ENCODE measurements at places on chromosomes 7 and 10.

- no peak for DNase-seq
These were observed 76.5 kb downstream of the FAM13C start for GRCh38 chr10:59285848-59286247.

GRCh38 chr10:50585921-50586739 is 37.6 kb downstream of the SGMS1 start:
- no peak for DNase-seq

- no peak for DNase-seq
These were observed 1115.1 kb downstream of the XPNPEP1 start for GRCh38 chr10:108808228-108808627.

GRCh38 chr7:47803846-47804245 is 144.4 kb downstream of the PKD1L1 start:
- no peak for DNase-seq

DNA sequence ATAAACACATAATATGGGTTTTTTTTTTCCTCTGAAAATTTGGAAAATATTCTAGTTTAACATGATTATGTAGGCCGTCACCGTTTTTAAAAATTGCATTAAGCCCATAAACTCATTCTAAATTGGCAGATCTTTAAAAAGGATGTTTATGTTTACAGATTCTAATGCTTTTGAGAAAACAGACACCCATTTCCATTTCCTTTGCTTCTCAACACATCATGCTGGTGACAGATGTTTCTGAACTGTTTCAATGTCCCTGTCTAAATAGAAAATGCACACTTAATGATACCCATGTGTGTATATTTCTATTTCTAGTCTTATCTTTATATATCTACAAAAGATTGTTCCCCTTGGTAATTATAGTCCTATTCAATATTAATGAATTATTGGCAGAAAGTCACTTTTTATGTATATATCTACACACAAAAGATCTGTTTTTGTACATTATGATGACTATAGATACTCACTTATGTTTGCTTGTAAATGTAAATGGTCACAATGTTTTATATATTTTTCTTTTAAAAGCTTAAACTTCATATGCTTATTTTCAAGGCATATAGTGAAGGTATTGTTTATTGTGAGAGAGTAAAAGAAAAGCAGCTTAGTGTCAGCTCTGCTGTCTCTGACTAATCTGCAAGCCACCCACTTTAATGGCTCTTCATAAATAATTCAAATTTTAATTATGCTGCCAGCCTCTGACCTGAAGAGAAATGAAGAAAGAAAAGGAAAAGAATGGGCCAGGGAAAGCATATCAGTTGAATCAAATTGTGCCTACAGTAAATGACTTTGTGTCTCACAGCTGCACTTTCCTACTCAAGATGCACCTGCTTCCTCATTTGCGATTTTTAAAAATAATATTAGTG is 179.4 kb downstream of the CACNA2D1 start:
- no peak for DNase-seq

DNA sequence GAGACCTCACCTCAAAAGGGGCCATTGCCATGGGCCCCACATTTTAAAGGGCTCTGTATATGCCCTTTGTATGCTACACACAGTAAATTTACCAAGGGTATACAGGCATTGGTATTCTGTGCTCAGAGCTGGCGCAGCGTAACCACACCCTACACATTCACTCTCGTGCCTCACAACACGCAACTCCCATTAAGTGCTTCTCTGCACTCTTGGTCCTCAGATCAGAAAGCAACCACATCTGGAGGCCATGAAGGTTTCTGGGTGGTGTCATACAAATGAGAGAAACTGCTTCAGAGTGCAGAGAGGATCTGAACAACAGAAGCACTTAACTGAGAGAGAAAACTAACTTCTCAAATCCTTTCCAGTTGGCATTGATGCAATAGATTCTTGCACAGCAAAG is 9.4 kb upstream of the CACUL1 start:
- DNase-seq: no peak

GRCh38 chr10:60138842-60139241 is 232.5 kb upstream of the CCDC6 start:
- no peak for DNase-seq

Measured in activated naive CD8-positive, alpha-beta T cell treated with anti-CD3 and anti-CD28 coated beads, Interleukin-2, amount 50 U/mL, for 24 hours (primary cell).